ENCODE measurements at places on chromosomes 2 and 18.

GRCh38 chr18:74550886-74551285, 16.6 kb downstream of the CNDP1 start:
- no peak for DNase-seq

DNA sequence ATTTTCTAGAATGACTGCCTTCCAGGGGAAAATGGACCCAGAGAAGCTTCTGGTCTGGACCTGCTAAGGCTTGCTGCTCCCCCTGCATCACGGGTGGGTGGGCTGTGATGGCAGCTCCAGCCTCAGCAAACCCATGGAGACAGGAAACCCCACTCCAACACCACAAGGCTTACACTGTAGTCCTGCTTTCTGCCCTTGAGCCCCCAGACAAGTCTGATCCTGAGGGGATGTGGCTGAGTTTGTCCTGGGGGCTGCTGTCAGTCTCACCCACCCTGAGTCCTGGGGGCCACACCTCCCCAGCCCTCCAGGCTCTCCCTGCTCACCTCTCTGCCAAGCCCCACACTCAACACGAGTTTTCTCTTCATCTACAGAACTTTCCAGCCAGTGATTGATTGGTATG, 279.4 kb downstream of the EIPR1 start:
- no peak for DNase-seq

- DNase-seq, result no peak
These were observed 32.0 kb downstream of the ERCC3 start for GRCh38 chr2:127261804-127262406.

GRCh38 chr18:49515516-49515915, 28.5 kb upstream of the C18orf32 start:
- DNase-seq, result no peak

- no peak for DNase-seq
These were observed 81.1 kb upstream of the TAF1B start for GRCh38 chr2:9762164-9762563.

DNA sequence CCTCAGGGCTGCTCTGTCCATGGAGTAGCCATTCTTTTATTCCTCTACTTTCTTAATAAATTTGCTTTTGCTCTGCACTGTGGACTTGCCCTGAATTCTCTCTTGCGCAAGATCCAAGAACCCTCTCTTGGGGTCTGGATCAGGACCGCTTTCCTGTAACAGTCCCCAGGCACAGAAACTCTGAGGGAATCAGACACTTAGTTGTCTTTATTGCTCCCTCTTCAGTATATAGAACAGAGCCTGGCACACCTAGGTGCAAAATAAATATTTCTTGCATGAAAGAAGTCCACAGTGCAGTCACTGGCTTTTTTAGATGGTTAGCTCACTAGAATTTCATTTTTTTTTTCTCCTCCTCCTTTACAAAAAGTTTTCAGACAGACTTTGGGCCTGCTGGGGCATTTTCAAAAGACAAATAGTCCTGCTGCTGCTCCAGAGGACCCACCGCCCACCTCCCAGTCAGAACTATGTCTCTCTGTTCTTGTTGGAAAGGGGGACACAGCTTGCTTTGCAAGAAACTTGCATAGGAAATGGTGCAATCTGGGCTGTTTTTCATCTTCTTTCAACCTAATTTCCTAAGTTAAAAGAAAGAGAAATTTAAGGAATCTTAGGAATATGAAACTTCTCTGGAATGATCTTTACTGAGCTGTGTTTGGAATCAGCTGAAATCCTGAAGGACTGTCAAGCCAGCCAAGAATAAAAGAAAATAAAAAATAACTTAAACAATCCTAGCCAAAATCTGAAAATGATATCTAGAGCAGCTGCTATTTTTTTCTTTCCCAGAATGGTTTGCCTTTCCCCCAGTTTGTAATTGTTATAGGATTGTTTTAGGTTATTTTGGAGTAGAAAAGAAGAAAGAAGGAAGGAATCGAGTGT, 31.7 kb upstream of the MAP4K3 start:
- DNase-seq, result no peak

DNA sequence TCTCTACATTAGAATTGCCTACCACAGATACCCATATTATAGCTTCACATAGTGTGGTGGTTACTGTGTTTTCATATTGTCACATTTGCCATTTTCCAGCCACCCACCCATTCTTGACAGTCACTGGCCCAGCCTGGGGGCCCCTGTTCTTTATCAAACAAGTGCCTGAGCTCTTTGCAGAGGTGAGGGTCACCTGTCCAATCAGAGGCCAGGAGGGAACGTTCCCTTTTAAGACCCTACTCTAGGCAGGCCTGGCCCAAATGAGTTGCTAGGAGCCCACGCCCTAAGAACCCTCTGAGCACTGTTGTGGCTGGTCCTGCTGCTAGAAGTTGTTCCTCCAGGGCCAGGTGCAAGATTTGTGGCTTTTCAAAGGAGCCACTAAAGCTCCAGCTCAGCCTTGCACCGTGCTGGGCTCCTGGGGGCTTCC, 5.2 kb downstream of the IL37 start:
- no peak for DNase-seq

DNA sequence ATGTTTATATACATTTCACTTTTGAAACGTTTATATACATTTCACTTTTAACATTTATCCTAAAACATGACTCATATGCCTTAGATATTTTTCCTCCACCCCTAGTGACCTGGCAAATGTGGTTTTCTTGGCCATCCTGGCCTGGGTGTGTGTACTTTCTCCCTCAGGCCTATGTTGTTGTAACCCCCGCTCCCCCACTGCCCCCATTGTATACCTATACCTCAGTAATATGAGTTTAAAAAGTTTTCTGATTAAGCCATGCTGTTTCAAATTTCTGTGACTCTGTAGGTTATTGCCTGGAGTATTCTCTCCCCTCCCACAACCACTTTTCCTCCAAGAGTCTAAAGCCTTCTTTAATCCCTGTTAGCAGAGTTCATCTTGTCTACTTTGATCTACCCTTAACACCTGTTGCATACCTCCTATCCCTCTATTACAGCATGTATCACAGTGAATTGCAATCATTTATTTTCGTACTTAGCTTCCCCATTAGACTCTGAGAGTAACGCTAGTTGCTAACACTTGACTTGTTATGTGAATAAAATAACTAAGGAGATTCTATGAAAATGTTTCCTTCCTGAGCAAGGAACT, 67.9 kb downstream of the LCLAT1 start:
- DNase-seq, result no peak

DNA sequence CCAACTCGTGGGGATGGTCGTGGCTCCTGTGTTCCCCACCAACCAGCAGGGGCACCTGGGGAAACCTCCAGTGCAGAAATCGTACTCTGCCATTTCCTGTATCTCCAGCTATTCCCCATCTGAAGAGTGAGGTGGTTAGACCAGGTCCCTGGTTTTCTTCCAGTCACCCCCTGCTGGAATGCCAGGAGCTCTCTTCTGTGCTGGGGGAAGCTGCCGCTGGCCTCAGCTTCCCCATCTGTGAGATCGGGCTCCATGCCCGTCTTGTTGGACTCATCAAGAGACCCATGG, 119.7 kb downstream of the INHBB start:
- no peak for DNase-seq

GRCh38 chr2:61537277-61537949, 743 bp downstream of the XPO1 start:
- DNase-seq, result no peak

- no peak for DNase-seq
These were observed 18.1 kb downstream of the VIL1 start for GRCh38 chr2:218436992-218437391.

DNA sequence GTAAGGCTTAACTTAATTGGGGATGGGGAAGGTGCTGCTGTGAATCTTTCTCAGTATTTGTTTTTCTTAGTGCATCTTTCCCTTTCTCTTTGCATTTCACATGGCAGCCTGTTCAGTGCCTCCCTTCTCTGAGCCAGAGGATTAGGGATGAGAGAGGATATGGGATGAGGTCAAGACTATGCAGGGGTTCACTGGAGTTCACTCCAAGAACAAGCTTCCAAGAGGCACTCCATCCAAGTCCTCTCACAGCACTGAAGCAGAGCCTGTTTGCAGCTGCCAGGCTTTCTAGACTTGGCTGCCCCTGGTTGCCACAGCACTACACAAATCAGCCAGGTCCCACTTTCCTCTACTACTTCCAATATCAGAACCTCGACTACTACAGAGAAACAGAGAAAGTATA, 80.3 kb upstream of the GYPC start:
- DNase-seq, result no peak

DNA sequence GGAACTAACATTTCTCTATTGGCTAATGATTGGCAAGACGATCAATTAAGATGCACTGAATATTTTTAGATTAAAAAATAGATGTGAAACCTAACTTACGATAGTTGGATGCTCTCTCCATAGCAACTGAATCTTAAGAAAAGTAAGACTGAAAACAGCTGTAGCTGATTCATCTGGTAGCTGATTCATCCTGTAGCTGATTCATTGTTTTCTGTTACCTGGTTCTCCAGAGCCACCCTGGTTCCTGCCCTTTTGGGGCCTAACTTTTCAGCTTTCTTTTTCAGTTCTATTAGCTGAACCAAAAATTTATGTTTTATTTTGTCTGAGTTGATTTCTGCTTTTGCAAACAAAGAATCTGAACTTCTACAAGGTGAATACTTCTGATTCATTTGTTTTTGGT, 22.7 kb upstream of the SPR start:
- DNase-seq, result no peak

- no peak for DNase-seq
These were observed 41.1 kb downstream of the SP140 start for GRCh38 chr2:230266638-230267037.

- no peak for DNase-seq
These were observed 143.8 kb downstream of the PIEZO2 start for GRCh38 chr18:11005528-11005927.

DNA sequence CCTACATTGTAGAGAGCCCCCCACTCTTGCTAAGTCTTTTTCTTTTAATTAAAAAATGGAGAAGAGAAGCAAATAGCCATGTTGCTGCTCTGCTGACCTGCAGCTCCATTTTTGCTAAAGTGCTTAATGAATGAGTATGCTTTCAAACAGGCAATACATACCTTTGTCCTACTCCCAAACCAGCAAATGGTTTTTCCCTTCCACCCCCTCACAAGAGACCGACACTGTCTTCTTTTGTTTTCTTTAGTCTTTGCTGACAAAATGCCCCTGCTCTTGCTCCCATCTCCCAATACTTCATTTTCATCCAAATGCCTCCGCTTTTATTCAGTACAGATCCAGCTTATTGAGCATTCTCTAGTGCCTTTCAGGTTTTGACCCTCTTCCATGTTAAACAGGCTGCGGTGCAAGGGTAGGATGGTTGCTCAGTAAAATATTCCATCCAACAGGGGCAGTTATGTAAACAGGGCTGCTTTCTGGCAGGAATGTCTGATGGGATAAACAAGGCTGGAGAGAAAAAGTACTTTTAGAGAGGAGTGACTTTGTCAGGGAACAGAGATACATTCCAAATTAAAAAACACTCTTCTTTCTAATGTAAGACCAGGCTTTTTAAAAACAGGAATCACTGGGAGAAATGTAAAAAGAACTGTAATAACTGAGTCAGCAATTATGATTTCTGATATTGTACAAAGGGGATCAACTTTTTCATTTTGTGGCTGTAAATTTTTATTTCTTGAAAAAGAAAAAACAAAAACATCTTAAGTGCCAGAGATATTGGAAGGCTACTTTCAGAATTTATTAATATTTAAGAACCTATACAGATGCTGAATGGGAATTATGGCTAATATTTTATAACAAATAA, 136.8 kb downstream of the MEP1B start:
- no peak for DNase-seq

GRCh38 chr18:76530846-76531245, 35.8 kb upstream of the ZNF516 start:
- DNase-seq, result no peak

GRCh38 chr18:32138332-32138982, 46.8 kb downstream of the RNF138 start:
- no peak for DNase-seq

DNA sequence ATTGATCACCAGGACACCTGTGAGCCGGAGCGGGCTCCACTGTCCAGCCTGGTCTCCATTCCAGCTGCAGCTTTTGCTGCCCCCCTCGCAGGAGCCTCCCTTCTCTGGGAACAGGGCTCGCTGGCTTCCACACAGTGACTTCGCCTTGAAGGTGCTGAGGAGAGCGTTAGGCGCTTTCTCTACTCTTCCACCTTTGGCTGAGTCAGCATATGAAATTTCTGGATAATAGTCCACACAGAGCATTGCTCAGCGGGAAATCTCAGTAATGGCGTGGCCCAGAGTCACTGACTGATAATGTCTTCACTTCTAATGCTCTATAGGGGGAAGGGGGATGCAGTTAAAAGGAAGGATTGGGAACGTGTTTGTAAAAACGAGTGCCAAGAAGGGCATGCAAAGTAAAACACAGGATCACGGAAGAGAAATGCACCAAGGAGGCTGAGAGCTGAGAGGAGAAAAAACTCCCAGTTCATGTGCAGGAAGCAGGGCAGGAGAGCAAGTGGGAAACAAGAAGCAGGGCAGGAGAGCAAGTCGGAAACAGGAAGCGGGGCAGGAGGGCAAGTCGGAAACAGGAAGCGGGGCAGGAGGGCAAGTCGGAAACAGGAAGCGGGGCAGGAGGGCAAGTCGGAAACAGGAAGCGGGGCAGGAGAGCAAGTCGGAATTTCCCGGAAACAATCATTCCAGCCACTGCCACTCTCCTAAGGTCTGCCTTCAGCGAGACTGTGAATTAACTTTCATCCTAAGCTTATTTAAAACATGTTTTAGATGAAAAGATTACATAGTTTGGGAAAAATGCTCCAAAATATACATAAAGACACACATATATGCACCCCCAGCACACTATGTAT, 77.7 kb downstream of the MYT1L start:
- DNase-seq, result no peak

- DNase-seq, result no peak
These were observed 359.3 kb downstream of the KIAA1328 start for GRCh38 chr18:37188016-37188791.

DNA sequence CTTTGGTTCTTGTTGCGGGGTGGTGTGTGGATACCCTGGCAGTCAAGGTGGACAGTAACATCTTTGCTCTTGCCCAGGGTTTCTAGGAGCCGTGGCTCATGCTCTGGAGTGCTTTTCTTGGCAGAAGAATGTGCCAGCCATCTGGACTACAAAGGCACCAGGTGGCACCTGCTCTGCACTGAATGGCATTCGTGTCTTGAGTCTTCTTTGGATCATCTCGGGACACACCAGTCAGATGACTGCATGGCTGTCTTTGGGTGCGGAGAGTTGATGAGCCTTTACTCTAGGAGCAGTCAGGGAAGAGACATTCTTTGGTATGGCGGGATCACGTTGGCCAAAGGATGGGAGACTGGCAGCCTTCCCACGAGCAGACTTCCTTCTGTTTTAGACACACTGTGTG, 104.1 kb upstream of the SEC11C start:
- DNase-seq, result no peak
